ENCODE measurements at places on chromosomes 13 and 19.

- DNase-seq = no peak
Measured at GRCh38 chr19:47897861-47898260, 11.7 kb upstream of the SULT2A1 start.

DNA sequence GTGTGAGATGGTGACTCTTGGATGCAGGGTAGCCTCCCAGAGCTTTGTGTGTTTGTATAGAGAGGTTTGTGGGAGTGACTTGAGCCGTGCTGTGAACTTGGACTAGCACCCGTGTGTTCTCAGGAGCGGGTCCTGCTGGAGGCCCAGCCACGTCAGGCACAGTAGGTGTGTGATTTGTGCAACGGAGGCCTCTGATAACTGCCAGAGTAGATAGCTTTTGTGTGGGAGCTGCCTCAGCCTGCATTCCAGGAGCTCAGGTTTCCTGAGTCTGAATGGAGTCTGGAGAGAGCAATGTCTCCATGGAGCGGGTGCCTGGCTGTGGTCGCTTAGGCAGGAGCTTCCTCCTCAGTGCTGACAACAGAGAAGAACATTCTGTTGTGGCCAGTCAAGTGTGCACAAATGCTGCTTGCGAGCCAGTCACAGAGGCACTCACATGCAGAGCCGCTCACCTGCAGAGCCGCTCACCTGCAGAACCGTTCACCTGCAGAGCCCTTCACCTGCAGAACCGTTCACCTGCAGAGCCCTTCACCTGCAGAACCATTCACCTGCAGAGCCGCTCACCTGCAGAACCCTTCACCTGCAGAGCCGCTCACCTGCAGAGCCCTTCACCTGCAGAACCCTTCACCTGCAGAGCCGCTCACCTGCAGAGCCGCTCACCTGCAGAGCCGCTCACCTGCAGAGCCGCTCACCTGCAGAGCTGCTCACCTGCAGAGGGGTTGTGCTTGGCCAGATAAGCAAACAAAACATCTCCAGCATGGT lies 32.6 kb downstream of the TFDP1 start:
- no peak for DNase-seq

DNA sequence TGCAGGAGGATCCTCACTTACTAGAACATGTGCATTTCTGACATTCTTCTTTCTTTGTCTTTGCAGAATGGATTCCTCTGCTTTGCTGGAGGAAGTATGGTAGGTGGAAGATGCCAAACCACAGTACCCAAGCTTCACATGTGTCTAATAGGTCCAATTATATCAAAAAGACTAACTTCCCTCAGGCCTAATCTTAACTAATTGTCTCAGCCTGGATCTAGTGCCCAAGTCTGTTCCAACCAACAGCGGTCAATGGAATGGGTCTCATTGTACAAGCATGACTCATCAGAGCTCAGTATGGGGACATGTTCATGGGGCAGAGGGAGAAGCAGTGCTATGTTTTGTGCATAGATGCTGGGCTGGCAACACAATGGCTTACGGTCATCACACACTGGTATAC lies 81.6 kb upstream of the CSNK1A1L start:
- DNase-seq = no peak

- peak; percentile 37 for DNase-seq
Measured at GRCh38 chr13:76677043-76677442, 209.2 kb downstream of the KCTD12 start.

- no peak for DNase-seq
Measured at GRCh38 chr19:19546751-19547162, 8.7 kb downstream of the CILP2 start.

DNA sequence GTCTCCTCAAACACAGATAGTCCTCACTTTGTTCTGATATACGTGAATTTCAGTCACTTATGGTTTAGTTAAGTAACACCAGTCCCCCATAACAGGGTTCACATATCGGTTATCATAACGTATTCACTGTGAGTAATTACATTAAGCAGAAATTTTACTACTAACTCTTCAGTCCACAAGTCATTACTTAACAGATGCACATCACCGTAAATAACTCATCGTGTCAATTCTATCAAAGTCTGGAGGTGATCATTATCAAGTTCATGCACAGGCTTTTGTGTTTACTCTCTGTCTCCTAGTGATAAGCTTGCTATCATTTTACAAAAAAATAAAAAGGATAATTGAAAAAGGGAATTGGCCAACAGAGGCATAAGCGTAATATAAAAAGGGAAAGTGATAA lies 287.4 kb upstream of the ATXN8OS start:
- no peak for DNase-seq

- DNase-seq = no peak
Measured at GRCh38 chr13:28583651-28584091, 75.3 kb upstream of the POMP start.

- DNase-seq = no peak
Measured at GRCh38 chr13:26054896-26055295, 3.1 kb upstream of the SHISA2 start.

GRCh38 chr19:15666883-15667282 lies 6.0 kb upstream of the CYP4F12 start:
- DNase-seq = no peak

GRCh38 chr13:45333977-45334922 lies 6.7 kb downstream of the TPT1 start:
- DNase-seq = no peak

DNA sequence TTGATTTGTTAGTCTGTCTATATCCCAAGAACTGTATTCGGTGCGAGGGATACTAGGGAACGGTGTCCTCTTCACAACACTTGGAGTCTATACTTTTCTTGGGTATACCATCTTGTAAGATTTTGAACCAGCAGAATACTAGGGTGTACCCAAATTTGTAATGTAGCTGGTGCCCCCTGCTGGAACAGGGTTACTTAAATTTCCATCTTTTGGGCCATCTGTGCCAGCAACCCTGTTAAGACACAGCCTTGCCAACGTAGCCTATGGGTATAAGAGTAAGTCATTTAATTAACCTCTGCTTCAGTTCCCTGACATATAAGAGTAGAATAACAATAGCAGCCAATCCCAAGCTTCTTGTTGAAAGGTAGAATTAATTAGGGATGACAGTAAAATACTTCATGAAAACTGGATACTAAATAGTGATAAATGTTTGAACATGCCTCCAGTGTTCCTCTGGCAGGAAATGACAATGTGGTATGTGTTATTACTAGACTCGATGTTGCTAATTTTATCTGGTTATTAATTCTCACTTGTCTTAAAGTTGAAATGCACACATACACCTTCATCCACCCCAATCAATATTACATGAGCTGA lies 607.6 kb downstream of the FGF9 start:
- peak; percentile 28 for DNase-seq
